ENCODE measurements at places on chromosomes 7 and 10.
A peak's percentile ranks its signal among the peaks of the same experiment; 100 is the strongest.

- no peak for DNase-seq
Measured at GRCh38 chr7:20208651-20209307, 8.4 kb downstream of the MACC1 start.

DNA sequence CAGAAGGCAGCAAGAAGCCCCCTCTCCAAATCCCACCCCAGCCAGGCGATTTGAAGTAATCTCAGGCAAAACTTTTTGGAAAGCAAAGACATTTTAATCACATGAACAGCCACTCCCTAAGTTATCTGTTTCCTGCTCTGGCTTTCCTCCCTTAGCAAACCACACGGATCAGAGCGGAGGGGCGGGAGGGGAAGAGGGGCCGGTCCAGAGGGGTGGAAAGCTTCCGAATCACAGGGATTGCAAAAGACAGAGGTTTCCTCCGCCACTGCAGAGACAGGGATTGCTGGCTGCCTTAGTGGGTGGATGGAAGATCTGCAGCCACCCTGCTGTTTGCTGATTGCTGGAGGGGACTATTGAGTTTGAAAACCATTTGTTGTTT, 41.2 kb downstream of the ZCCHC24 start:
- no peak for DNase-seq

DNA sequence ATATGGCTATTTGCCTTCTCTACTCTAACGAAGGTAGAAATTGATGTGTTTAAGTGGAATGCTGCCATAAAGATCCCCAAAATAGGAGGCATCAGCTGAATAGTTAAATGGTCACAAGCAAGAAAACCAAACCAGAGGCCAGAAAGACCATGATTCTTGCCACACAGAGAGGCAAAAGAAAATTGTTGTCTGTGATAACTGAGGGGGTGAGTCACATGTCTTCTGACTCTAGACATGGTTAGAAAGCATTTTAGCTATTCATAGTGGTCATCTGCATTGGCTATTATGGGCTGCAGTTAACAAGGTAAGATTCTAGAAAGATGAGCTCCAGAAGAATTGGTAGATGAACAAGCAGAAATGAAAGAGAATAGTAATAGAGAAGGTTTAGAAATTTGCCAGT, 361.4 kb upstream of the NPSR1 start:
- DNase-seq = no peak

GRCh38 chr7:97446361-97446760, 285.5 kb upstream of the TAC1 start:
- DNase-seq = no peak

- DNase-seq = no peak
Measured at GRCh38 chr10:49241385-49241784, 53.2 kb upstream of the TMEM273 start.

- DNase-seq = no peak
Measured at GRCh38 chr7:23295401-23295697, 3.8 kb upstream of the MALSU1 start.

GRCh38 chr10:124711145-124711544, 33.0 kb downstream of the FAM53B start:
- DNase-seq = no peak

DNA sequence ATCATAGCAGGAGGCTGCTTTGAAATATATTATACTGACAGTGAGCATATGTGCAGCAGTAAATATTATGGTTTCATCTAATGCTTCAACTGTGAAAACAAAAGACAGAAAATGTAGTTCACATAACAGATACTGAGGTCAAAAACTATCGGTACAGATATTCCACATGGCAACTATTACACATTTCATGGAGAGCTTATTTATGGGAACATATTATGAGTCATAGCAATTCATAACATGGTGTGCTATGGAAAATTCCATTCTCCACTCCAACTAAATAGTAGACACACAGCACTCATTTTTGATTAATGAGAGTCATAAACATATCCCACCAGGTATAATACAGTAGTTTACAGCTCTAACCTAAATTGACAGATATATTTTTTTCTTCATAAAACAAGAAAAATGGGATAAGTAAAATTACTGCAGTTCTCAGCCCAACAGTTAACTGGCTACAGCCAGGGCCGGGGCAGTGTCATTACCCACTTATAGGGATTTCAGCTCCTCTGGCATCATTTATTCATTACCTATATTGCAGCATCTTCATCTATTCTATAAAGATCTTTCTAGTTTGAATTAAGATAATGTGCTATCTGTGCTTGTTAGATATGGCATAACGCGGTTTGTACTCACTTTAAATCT, 475.6 kb upstream of the KLF6 start:
- no peak for DNase-seq

GRCh38 chr10:11724938-11725776, 17.0 kb upstream of the ECHDC3 start:
- DNase-seq = no peak

DNA sequence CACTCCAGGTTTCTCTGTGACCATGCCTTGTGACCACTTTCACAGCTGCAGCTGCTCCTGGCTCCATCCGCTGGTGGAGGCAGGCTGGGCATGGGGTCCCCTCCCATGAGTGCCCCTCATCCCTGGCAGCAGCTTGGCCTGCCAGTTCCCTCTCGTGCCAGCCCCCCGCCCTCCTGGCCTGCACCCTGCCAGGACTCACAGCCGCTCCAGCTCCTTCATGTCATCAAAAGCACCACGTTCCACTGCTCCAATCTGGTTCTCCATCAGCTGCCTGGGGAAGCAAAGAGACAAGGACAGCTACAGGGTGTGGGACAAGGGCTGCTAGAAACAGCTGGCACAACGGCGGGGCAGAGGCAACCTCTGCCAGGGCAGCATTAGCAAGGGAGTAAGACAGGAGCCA, 22.6 kb downstream of the SLIT1 start:
- no peak for DNase-seq

- no peak for DNase-seq
Measured at GRCh38 chr7:99201027-99201426, 6.9 kb downstream of the KPNA7 start.

DNA sequence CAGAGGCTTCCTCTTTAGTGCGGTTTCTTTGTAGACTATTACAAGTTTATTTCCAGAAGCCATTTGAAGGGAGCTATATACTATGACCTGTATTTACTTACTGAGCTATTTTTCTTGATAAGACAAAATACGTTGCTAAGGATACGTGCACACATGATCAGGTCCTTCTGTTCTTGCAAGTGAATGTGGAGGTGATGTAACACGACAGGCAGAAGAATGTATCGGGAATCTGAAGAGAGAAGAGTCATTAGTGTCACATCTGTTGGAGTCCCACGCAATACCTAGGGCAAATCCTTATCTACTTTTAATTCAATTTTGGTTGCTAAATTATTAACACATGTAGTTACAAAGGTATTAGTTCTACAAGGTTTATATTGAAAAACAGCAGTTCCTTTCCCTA, 284.6 kb upstream of the IMMP2L start:
- no peak for DNase-seq

- DNase-seq = no peak
Measured at GRCh38 chr7:82617156-82617555, 173.6 kb upstream of the CACNA2D1 start.

- DNase-seq = no peak
Measured at GRCh38 chr7:96624954-96625353, 84.7 kb downstream of the SEM1 start.

- no peak for DNase-seq
Measured at GRCh38 chr7:144255471-144255897, 9.1 kb downstream of the OR2A7 start.

- no peak for DNase-seq
Measured at GRCh38 chr10:69091143-69091651, 3.3 kb downstream of the SRGN start.

DNA sequence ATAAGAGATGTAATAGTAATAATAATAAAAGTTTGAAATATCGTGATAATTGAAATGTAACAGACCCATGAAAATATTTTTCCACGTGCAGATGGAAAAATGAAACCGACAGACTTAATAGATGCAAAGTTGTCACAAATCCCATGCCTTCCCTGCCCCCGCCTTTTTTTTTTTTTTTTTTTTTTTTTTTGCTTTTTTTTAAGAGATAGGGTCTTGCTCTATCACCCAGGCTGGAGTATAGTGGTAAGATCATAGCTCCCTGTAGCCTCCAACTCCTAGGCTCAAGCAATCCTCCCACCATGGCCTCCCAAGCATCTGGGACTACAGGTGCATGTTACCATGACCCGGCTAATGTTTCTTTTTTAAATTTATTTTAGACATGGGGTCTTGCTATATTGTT, 80.5 kb downstream of the JMJD1C start:
- DNase-seq = no peak

GRCh38 chr7:78473571-78474301, 675.2 kb downstream of the PHTF2 start:
- no peak for DNase-seq

- no peak for DNase-seq
Measured at GRCh38 chr7:131013716-131014115, 279.7 kb upstream of the KLF14 start.

DNA sequence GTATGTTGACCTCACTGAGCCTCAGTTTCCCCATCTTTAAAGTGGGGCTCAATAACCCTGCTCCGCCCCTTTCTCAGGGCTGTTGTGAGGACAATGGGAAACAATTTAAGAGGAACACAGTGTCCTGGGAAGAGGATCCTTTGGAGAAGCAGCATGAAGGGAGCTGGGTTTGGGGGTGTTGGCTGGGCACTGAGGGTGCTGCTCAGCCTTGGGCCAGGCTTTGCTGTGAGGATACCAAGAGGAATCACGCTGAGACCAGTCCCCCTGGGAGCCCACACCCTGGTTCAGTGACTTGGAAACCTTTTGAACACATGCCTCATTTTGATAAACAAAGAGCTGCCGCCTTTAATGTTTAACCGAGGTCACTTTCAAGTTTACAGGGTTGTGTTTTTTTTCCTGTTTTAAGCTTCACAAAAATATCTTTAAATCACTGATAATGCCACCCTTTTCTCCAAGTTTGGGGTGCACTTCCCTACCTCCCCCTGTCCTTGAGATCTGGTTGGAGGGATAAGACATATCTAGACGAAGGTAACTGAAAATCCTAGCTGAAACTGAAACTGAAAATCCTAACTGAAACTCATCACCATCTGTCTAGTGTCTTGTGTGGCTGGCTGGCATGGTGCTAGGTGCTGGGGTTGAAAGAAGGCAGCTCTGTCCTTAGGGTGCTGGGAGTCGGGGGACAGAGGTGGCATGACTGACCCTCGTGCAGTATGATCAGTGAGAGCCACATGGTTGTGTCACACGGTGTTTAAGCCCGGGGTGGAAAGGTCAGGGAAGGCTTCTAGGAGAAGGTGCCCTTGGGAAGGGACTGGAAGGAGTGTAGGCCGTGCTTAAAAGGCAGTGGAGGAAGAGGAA, 27.7 kb downstream of the ZNF775 start:
- DNase-seq = no peak

DNA sequence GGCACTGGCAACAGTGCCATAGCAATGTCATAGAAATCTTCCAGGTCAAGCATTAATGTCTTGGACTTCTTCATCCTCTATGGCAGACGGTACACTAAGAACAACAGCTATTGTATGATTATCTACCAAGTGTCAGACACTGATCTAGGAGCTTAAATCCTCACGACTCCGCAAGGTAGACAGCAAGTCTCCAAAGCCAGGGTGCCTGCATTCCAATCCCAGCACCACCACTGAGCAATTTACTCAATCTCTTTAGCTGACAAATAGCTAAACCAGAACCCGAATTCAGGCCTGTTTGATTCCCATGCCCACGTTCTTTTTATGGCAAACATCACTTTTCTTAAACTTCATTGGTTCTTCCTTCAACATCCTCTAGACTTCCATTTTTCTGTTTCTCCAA, 31.8 kb downstream of the DNMBP start:
- DNase-seq = no peak

- DNase-seq = peak; percentile 4
Measured at GRCh38 chr10:101903827-101904550, 60.4 kb upstream of the KCNIP2 start.

- peak; percentile 45 for DNase-seq
Measured at GRCh38 chr7:147878912-147879661, 711.5 kb upstream of the C7orf33 start.

- DNase-seq = peak; percentile 18
Measured at GRCh38 chr10:15035385-15036301, 8.1 kb upstream of the OLAH start.

DNA sequence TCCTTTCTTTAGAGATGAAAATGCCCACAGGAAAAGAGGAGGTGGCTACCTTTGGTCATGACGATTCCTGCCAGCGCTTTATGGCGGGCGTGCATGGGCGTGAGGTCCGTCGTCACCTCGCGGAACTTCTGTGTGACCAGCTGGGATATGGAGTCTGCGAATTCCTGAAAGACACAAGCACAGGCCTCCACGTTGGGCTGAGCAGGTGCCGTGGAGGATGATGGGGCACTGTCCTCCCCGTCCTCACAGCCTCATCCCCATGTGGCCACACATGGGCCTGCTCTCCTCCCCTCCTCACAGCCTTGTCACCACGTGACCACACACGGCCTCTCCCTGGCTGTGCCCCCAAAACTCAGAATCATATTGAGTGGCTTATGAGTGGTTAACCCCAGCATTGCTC, 214.7 kb downstream of the WDR37 start:
- no peak for DNase-seq

GRCh38 chr10:128275388-128276177, 149.4 kb upstream of the MKI67 start:
- no peak for DNase-seq

GRCh38 chr10:48231699-48232315, 42.7 kb downstream of the FRMPD2 start:
- no peak for DNase-seq

- DNase-seq = no peak
Measured at GRCh38 chr7:77327067-77327931, 88.8 kb downstream of the GSAP start.

DNA sequence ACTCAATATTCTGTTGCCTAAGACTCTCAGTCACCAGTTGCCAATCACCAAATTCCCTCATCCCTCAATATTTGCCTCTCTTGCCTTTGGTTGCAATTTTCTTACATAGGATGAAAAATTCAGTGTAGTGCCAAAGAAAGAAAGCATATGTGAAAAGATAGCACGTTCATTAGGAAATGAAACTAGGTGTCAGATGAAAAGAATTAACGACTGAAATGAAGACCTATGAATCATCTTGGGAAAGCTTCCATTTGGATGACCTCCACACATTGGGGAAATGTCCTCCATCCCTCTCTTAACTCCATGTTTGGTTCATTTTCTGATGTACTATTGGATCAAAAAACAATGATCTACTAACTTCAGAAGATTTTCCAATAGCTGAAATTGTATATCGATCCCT, 145.1 kb upstream of the MEOX2 start:
- no peak for DNase-seq
